ENCODE measurements at places on chromosomes 6 and 20.

DNA sequence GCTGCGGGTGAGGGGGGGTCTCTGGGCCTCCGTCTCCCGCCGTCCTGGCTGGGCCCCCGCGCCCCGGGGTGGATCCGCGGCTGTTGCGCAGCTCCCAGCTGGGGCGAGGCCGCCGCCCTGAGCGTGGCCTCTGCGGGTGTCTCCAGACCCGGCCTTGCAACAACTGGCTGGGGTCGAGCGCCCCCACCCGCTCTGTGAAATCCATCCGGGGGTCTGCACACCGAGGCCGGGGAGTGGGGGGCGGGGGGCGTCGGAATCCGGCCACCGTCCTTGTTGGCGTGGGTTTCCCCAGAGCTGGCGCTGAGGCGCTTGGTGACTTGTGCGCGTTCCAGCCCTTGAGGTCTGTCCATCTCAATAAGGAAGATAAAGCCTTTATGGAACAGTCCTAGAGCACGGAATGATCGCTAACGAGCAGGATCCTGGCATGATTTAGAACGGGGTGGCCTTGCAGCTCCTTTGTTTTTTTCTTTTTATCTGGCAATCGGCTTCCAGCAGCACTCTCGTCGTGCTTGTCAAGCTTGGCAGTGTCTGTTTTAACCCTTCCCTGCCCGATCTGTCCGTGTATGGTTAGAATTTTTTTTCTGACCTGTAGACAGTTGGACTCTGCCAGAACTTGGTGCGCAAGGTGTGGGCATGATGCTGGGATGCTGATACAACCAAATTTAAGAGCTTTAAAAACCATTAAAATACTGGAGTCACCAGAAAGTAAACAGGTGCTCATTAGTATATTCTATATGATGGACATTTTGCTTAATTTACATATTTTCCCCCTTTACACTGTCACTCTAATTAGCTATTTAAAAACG, 675 bp downstream of the DSTN start:
- no peak for DNase-seq

GRCh38 chr6:29726001-29726400, 2.8 kb downstream of the HLA-F start:
- DNase-seq = no peak

- DNase-seq = no peak
These were observed 160.2 kb downstream of the PHF3 start for GRCh38 chr6:63795826-63796225.

- no peak for DNase-seq
These were observed 1.9 kb upstream of the BCAS4 start for GRCh38 chr20:50792708-50793574.

DNA sequence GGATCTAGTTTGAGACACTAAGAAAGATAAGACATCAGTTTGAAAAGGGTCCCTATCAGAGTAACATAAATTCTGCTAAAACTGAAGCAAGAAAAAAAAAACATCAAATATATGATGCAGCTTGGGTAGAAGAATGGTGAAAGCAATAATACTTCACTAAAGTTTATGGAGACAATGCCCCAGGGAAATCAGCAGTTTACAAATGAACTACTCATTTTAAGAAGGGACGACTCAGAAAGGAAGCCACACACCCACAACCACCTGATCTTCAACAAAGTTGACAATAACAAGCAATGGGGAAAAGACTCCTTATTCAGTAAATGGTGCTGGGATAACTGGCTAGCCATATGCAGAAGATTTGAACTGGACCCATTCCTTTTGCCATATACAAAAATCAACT, 143.5 kb downstream of the TPBG start:
- no peak for DNase-seq

GRCh38 chr6:132530293-132530974, 7.6 kb upstream of the TAAR9 start:
- DNase-seq = peak; percentile 32

GRCh38 chr6:41229721-41230120, 1.6 kb downstream of the TREML4 start:
- no peak for DNase-seq

- no peak for DNase-seq
These were observed 35.2 kb upstream of the MRGBP start for GRCh38 chr20:62760856-62761758.
